ENCODE measurements at places on chromosomes 16 and 17.

GRCh38 chr17:50151937-50152547 lies 1.6 kb upstream of the PPP1R9B start:
- peak; percentile 83 for DNase-seq

DNA sequence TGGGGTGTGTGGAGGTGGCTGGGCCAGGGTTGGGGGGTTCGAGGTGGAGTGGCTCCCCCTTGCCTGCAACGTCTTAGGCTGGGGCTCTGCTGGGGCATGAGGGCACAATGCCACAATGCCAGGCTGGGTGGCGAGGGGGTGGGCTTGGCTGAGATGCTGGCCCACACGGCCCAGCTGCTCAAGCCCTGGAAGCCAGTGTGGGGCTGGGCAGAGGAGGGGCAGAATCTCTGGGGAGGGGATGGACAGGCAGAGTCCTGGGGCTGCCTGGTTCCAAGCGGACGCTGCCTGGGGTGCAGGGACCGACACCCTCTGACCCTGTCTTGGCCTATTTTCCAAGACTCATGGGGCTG lies 37.5 kb upstream of the SSTR5 start:
- DNase-seq, result no peak

DNA sequence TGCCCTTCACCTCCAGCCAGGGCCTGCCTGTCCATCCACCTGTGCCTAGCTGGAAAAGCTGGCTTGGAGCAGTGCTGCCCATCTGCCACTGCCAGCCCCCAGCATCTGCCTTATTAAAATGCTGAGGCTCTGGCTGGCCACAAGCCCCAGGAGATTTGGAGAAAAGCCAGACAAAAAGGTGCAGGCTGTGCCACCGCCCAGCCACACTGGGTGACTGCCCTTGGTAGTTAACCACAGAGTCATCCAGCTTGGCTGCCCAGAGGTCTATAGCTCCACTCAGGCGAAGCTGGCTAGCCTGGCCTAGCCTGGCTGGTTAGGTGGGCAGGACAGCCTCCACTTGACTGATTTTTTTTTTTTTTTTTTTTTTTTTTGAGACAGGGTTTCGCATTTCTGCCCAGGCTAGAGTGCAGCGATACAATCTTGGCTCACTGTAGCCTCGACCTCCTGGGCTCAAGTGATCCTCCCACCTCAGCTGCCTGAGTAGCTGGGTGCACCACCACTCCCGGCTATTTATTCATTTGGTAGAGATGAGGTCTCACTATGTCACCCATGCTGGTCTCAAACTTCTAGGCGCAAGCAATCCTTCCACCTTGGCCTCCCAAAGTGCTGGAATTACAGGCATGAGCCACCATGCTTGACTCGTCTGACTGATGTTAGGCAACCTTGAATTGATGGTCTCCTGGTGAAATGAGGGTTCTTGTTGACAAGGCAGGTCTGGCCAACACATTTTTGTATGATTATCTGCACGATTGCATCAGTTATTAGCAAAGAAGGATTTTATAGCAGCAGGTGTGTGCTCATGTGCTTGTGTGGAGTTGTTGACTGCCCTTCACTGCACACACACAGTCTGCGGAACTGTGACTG lies 103.8 kb downstream of the RAB11FIP4 start:
- peak; percentile 84 for DNase-seq

- no peak for DNase-seq
These were observed 10.2 kb upstream of the CBX8 start for GRCh38 chr17:79806863-79807720.

DNA sequence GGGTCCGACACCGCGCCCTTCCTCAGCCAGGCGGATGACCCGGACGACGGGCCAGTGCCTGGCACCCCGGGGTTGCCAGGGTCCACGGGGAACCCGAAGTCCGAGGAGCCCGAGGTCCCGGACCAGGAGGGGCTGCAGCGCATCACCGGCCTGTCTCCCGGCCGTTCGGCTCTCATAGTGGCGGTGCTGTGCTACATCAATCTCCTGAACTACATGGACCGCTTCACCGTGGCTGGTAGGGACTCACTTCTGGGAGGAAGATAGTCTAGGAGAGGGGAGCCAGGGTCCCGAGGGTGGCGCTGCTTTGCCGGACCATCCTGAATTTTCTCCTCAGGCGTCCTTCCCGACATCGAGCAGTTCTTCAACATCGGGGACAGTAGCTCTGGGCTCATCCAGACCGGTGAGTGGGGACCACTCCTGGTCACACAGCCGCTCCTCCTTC lies 601 bp downstream of the SPNS1 start:
- no peak for DNase-seq

DNA sequence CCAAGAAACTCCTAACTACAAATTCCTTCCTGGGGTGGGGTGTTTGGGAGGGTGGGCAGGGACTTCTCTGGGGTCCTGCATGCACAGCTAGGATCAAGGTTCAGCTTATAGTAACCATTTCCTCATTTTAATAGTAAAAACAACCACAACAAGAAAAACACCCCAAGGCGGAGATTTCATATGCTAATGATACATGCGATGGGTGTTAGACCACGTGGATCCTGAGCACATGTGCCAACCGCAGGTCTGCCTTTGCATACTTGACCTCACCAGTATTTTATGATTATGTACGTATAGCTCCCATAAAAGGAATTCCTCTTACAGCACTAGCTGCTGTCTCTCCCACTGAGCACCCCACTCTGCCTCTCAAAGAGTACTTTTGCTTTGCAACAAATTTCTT lies 1.9 kb downstream of the KRTAP4-11 start:
- no peak for DNase-seq

GRCh38 chr17:42050393-42051012 lies at the start of gene C17orf113:
C17orf113 (minus strand) TSS chr17:42050601; CDS start chr17:42043376, 7,225 bp downstream.
- DNase-seq, result no peak

GRCh38 chr17:3993493-3994220 lies 29.4 kb upstream of the ATP2A3 start:
- no peak for DNase-seq

DNA sequence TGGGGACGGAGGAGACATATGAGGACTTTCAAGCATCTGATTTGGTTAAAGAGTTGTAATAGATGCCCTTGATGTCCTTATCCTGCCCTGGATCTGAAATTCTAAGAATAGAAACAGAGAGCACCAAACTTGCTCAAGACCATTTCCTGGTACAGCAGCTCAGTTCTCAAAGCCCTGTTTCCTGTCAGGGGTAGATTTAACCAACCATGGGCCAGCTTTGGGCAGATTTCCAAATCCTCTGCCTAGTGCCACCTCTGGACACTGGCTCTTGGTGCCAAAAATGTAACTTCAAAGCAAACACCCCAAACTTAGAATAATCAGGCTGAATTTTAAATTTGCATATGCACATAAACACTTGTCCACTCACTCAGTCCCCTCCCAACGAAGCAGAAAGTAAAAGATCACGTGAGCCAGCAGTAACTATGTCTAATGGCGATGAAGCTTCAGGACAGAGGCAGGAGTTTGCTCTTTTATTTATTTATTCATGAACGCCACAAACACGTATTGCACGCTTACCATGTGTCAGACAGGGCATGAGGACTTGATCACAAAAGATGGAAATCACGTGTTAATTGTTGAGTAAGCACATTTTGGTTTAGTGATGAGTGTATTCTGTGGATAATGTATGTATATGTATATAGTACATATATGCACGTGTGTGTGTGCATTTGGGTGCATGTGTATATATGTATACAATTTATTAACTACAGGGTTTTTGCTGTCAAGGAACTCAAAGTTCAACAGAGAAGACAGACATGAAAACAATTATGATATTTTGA lies 23.1 kb upstream of the SDK2 start:
- no peak for DNase-seq

DNA sequence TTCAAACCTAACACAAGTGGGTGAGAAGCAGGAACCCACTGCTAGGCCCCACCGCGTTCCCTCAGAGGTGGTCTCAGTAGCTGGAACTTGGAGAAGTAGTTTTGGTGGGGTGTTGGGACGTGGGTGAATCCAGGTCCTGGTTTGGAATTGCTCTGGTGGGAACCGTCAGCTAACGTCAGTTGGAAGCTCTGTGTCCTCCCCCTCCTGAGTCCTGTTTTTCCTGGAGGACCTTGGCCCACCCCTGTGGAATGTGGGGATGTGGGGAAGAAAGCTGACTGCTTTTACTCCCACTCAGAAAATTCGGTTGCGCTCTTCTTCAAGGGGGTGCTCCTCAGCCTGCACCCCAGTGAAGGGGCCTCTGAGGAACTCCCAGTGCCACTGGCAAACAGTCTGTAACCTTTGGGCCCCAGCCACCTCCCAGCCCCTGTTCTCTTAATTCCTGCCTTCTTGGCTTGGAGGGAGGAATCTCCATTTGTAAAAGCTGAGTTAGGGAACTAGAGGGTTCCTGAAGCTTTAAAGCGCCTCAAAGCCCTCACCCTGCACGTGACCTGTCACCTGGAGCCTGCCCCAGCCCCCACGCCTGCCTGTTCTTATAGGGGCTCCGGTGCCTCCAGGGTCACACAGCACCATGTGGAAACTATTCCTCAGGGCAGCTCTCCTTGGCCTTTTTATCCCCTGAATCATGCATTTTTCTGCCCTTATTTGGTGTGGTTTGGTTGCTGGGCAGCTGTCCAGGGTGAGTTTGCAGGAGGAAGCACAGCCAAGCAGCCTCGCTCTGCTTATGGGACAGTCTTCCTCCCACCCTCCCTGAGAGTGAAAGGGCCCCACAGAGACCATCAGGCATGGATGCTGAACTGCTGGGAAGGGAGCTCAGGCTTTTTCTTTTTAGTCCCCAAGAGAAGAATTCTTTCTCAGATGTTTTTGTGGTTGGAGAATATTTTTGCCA lies 16.2 kb upstream of the NAGLU start:
- peak; percentile 98 for DNase-seq
